ENCODE measurements at places on chromosomes 7 and 10.

GRCh38 chr7:77954773-77955555 is 156.4 kb downstream of the PHTF2 start:
- no peak for DNase-seq

GRCh38 chr10:100109670-100110069 is 28.0 kb upstream of the CPN1 start:
- no peak for DNase-seq

GRCh38 chr10:33306126-33306525 is 28.3 kb downstream of the NRP1 start:
- DNase-seq = no peak

GRCh38 chr10:48604039-48604990 is 558 bp downstream of the ARHGAP22 start:
- no peak for DNase-seq

DNA sequence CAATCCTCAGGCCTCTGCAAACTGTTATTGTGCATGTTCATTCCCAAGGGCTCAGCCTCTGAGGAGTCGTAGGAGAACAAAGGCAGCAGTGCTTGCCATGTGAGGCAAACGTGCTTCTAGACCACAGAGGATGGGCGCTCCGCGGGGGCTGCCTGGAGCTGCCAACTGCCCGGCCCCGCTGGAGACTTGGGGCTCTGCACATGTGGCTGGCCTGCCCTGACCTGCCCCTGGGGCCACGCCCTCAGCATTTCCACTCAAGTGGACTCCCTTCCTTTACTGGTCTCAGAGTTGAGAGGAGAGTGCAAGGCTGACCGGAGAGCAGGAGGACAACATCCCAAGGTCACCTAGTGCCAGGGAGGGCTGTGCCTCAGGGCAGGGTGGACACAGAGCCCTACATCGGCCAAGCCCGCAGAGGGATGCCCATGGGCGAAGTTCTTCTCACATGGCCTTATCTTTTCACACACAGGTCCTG is 222.3 kb upstream of the ZNF32 start:
- no peak for DNase-seq

GRCh38 chr10:86135191-86135590 is 231.4 kb downstream of the GRID1 start:
- DNase-seq = no peak
